ENCODE measurements at places on chromosomes 3 and 15.

DNA sequence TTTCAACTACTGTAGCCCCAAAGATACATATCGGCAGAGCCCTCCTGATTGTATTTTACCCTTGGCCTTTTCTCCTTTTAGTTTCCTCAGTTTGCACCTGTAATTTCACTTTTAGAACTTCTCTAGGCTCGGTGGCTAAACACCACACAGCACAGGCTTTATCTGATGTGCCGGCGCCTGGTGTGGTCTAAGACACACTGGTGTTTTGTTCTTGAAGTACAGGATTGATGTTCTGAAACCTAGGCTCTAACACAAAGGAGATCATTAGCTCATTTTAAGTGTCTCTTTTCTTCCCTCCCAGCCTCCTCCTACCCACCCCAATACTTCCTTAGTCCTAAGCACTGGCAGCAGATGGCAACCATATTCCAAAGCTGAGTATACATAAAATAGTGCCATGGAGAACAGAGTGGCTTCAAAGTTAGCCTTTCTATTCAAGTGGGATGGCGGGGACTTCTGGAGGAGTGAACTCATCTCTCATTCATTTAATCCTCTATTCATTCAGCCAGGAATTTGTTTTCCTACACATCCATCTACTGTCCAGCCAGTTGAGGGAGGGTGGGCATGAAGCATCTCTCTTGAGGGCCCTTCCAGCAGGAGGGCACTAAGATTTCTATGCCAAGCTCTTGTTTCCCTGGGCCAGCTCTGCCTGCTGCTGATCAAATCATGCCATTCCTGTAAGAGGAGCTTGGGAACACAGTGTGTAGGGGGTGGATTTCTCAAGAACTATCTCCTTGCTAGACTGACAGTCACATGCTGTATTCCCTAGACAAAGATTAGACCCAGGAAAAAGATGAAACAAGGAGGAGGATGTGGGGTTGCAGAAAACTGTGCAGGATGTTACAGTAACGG, 71.2 kb downstream of the TIGIT start:
- DNase-seq, result no peak

DNA sequence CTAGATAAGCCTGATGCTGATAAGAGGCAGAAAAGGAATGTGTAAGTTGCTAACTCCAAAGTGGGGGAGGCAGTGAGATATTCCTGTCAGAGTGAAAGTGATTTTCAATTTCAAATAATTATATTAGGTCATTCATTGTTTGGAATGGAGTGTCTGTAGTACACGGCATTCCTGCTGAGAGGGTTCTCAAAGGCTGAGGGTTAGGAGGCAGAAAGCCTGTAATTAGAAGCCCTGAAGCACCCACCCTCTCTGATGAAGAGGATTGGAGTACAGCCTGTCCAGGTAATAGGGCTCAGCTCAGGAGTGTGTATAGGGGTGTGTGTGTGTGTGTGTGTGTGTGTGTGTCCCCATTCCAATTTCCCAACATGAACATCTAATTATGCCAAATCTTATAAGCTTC, 486.8 kb downstream of the MAGI1 start:
- DNase-seq, result no peak

DNA sequence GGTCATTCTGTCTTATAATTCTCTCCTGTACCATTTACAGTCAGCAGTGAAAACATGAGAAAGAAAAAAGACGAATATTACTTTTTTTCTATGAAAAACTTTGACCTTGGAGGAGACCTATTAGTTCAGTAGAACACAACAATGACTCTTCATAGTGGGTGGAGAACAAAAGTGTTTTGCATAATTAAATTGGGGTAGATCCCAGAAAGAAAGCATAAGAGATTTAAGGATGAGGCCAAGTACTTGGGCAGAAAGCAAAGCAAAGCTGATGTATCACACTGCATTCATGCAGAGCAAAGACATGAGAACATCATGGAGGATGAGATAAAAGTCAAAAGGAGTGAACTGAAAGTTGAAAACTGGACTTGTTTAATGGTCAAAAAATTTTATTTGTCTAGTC, 1273.4 kb downstream of the ROBO2 start:
- DNase-seq, result no peak

GRCh38 chr15:89820666-89821611, 6.3 kb upstream of the ANPEP start:
- DNase-seq, result no peak

DNA sequence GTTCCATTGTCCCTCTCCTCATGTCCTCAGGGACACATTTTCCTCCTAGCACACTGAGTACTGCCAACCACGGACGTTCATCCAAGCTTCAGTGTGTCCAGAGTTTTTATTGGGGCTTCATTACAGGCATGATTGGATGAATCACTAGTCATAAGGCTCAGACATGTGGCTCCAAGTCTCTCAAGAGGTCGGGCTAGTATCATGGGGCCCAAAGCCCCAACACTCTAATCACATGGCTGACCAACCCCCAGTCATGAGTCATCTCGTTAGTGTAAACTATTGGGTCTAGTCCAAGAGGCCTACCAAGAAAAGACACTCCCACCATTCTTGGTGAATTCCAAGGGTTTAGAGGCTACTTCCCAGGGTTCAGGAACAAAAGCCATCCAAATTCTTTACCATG, 4.4 kb downstream of the TERC start:
- no peak for DNase-seq

GRCh38 chr3:113214917-113215595, 3.7 kb downstream of the BOC start:
- DNase-seq, result no peak
